Cardiac muscle cell (in vitro differentiated cells and primary cell): ENCODE measurements at places on chromosomes 4 and X. TPM values are rescaled to one million over a fixed set of nuclear protein-coding genes. Genes with fewer than 3 reads are reported as not detected.

GRCh38 chr4:156634612-156635011 lies 337.0 kb downstream of the PDGFC start:
- DNase-seq, result peak; percentile 12

GRCh38 chr4:147994076-147994475 lies 262.2 kb downstream of the ARHGAP10 start:
- DNase-seq, result peak; percentile 83

DNA sequence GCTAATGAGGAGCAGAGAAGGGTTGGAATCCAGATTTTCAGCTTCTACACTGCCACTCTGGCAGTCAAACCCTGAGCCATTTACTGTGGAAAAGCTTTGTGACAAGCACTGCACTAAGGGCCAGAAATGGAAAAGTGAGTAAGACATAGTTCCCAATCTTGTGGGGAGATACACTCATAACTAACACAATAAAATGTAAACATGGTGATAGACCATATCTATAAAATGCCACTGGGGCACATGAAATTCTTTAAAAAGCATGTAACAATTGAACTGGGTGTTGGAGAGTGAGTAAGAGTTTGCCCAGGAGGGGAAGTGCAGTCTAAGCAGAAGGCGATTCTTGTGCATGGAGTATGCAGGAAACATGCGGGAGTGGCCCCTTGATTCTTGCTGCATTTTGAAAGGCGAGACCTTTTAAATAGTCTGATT lies 32.0 kb upstream of the ANXA5 start:
- peak; percentile 57 for DNase-seq

DNA sequence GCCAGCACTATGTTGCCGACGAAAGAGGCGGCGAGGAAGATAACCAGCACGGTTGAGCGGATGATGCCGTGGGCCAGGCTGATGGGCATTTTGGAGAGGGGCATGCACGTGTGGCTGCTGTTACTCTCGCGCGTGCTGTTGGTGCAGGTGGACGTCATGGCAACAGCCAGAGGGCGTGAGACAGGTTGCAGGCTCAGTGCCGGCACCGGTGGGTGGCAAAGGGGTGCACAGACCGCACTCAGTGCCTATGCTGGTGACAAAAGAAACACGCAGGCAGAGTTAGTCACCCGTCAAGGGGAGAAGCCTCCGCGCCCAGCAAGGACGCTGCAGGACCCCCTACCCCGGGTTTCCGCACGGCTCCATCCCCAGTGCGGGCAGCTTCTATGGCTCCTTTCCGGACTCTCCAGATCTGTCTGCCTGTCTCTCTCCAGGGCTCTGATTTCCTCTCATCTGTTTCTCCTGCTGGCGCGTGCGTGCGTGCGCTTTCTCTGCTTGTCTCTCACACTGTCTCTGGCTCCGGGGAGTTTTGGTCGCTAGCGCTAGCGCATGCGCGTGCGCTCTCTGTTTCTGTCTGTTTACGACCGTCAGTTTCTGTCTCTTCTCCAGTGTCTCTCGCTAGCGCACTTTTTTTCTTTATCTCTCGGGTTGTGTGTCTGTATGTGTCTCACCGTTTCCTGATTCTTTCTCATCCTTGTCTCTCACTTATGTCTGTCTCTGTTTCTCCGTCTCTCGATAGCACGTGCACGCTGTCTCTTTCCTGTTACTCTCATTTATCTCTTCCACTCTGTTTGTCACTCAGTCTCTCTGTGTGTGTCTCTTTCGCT lies 2.1 kb downstream of the GPR101 start:
- DNase-seq, result peak; percentile 49

GRCh38 chr4:1047976-1048772 lies 36.7 kb downstream of the FGFRL1 start:
- DNase-seq, result no peak

DNA sequence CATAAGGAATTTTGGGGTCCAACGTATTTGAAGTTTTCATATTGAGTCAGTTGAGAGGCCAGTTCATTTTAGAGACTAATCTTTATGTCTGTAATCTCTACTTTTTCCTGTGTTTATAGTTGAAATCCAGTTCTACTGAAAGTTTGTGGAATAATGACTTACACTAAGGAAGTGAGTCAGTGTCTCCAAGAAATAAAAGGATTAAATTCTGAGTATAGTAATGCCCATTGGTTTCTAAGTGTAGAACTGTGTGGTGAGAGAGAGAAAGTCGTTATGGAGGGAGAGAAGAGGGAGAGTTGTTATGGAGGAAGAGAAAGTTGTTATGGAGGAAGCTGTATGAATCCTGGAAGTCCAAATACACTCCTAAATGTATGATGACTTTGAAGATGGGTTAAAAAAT lies 264.6 kb upstream of the HAND2 start:
- DNase-seq, result no peak

DNA sequence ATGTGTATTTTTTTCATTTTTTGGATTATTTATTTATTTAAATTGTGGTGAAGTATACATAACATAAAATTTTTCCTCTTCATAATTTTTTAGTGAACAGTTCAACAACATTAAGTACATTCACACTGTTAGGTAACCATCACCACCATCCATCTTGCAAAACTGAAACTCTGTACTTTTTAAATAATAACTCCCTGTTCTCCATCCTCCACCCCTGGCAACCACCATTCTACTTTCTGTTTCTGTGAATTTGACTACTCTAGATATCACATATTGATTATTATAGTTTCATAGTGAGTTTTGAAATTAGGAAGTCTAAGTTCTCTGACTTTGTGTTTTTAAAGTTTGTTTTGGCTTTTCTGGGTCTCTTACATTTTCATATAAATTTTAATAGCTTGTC lies 89.3 kb upstream of the STX18 start:
- DNase-seq, result no peak

DNA sequence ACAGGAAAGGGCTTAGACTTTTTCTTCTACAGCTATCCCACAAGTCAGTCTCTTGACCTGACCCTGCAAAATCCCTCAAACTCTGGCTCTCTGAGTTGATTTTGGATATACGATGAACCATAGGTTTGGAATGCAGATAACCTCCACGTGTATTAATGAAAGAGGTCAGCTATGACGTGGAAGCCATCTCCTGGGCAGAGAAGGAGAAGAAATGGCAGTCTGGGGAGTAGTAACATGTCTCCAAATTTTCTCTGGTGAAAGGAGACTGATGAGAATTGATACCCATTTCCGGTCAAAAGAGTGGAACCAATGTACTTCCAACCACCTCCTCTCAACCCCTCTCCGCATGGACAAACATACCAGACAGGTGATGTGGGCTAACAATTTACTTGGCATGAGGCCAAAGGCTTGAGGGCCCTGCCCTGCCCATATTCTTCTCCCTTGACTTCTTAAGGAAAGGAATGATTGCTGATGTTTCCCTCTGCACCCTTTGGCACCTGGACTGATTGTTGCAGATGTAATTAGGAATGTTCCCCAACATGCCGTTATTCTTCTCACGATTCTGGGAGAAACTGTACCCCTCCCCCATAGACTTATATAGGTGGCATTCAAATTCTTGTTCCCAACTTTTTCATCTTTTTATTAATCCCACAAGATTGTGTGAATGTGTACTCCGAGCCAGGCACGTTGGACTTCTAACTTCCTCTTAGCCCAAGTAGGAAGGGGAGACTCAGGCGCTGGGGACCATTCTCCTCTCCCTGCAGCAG lies 580 bp upstream of the PLS3 start:
- DNase-seq, result peak; percentile 66

DNA sequence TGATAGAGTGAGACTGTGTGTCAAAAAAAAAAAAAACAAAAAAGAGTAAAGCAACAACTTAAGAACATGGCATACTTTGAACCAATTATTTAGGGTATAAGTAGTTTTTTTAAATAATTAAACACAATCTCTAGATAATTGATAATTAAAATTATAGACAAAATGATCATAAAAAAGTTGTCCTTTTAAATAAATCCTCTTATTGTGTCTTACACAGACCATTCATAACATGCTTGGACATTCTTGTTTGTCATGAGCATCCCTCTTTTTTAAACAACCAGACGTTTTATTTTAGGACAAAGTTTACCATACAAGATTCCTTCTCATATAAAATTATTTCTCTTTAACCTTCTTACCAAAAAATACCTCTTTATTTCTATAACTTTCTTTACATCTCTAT lies 35.1 kb downstream of the SPCS3 start:
- DNase-seq, result no peak

DNA sequence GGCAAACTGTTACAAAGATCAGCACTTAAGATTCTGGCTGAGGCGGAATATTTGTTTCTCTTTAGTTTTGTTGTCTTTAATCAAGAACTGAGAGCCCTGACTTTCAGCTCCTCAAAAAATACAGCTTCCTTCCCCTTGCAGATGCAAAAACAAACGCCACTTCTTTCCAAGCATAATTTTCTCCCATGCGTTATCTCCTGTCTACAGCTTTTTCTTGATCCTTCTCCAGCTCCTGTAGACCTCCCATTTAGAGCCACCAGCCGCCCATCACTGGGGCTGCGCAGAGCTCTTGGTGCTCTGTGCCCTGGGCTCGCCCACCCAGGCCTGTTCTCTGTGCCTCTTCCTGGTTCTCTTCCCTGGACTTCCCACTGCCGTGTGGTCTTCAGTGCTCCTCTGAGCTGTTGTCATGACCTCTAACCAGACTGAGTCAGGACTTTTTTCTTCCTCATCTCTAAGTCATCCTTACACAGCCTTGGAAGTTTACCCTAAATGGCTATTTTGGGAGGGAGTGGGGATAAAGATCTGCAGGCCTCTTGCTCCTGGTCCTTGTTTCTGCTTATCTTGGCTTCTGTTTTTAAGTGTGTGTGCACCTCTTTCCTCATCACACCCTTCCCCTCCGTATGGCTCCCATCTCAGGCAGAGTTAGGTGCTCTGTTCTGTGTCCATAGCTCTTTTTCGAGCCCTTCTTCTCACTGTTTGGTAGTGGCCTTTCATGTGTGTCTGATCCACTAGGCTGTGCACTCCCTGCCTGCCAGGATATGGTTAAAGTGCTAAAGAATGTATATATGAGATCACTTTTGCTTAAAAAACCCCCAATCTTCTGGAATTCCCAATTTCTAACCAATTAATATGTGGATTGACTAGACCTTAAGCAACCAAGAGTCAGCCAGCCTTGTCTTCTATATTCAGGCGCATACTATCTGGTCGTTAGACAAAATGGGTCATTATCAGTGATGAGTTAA lies 122.5 kb downstream of the PTTG2 start:
- no peak for DNase-seq

- peak; percentile 40 for DNase-seq
These were observed 5.7 kb upstream of the ZNF330 start for GRCh38 chr4:141215030-141215429.

DNA sequence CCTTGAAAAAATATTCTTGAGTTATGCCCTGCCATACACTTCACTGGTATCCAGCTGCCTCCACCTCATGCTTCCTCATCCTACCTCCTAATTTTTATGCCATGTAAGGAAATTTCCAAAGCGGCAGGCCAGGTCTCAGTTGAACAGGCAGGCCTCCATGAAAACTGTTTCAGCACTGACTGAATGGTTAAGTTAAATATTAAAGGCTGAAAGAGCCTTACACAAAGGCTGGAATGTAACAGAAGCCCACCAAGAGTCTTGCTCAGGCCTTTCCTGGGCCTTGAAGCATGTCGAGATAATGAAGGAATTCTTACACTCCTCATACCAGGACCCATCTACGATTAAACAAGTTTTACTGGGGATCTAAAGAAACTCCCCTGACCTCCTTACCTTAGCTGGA lies 359.6 kb upstream of the NOCT start:
- DNase-seq, result no peak

DNA sequence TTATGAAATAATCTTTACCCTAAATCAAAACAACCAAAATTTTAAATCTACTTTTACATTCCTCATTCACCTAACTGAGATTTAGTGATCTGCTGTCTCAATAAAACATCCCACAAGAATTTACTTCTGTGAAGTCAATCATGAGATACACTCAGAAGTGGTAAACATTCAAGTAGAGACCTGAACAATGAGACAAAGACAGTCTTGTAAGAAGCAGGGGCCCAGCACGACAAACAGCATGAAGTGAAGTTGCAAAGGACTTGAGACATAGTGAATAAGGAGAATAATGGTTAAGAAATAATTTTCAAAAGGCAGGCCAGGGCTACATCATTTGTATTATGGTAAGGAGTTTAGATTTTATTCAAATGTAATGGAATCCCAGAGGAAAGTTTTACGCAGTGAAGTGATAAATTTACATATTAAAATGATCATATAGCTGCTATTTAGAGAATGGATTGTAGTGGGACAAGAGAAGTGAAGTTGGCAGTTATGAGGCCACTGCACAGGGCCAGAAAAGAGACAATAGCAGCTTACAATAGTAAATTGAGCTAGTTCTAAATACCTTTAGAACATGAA lies 101.9 kb downstream of the MAB21L2 start:
- DNase-seq, result no peak

DNA sequence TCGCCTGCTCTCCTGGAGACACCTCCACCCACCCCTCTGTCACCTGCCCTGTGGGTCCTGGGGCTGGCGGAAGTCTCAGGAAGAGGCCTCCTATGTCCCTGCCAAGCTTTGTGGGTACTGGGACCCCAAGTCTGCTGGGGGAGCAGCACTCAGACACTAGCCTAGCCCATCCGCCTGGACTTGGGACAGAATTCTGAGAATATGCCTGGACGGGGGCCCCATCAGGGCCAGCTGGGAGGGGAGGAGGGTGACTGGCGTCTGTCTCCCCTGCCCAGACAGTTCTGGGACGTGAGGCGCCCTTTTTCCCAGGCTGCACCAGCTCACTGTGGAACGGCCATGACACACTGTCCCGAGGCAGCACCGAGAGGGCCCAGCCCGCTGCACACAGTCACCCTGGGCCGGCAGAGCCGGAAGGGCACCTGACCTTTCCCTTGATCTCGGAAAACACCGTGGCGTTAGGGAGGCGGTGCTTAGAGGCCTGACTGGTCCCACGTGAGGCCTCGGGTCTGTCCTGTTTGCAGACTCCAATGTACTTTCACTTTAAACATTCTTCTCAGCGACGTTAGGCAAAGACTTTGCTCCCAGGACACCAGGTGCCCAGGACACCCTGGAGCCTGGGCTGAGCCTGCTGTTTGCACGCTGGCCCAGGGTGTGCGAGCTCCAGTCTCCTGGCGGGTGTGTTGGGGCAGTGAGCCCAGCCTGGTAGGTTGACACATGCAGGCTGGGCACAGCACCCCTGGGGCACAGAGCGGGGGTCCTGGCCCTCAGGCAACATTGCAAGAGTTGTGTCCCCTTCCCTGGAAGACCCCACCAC lies 700 bp downstream of the SLC26A1 start:
- no peak for DNase-seq

GRCh38 chrX:100395781-100396180 lies 14.3 kb downstream of the PCDH19 start:
- no peak for DNase-seq

GRCh38 chrX:19121466-19121865 lies 802 bp downstream of the ADGRG2 start:
- no peak for DNase-seq

GRCh38 chrX:134146493-134146892 lies 90.5 kb upstream of the CCDC160 start:
- peak; percentile 74 for DNase-seq

- no peak for DNase-seq
These were observed 92.5 kb upstream of the BRS3 start for GRCh38 chrX:136395271-136395670.

GRCh38 chr4:118676128-118676527 lies 9.1 kb upstream of the METTL14 start:
- DNase-seq, result no peak

- DNase-seq, result no peak
These were observed 40.4 kb downstream of the NSG1 start for GRCh38 chr4:4427121-4427870.

Gene USP51
- 4.8 and 7.3 TPM in 2 replicates for total RNA-seq

Gene ITM2A
- 12.9 and 14.7 TPM in 2 replicates for total RNA-seq

Gene PPP4R3C
- total RNA-seq, result not detected in 2 replicates

Gene MSN
- 47.1 and 75.9 TPM in 2 replicates for total RNA-seq

Gene ASB12
- 0.24 and 0.46 TPM in 2 replicates for total RNA-seq

Gene SSX3
- not detected in 2 replicates for total RNA-seq

Gene LGI2
- 4.8 and 7.2 TPM in 2 replicates for total RNA-seq

Gene AWAT2
- not detected in 2 replicates for total RNA-seq

Gene SLC25A53
- total RNA-seq, result 8.7 and 15.2 TPM in 2 replicates

Gene IL2RG
- total RNA-seq, result not detected in 2 replicates
